ENCODE measurements at places on chromosomes 7 and 10.

GRCh38 chr10:44742248-44742647 is 168.9 kb upstream of the TMEM72 start:
- no peak for DNase-seq

GRCh38 chr7:128178611-128179010 is 62.5 kb upstream of the LEP start:
- no peak for DNase-seq

DNA sequence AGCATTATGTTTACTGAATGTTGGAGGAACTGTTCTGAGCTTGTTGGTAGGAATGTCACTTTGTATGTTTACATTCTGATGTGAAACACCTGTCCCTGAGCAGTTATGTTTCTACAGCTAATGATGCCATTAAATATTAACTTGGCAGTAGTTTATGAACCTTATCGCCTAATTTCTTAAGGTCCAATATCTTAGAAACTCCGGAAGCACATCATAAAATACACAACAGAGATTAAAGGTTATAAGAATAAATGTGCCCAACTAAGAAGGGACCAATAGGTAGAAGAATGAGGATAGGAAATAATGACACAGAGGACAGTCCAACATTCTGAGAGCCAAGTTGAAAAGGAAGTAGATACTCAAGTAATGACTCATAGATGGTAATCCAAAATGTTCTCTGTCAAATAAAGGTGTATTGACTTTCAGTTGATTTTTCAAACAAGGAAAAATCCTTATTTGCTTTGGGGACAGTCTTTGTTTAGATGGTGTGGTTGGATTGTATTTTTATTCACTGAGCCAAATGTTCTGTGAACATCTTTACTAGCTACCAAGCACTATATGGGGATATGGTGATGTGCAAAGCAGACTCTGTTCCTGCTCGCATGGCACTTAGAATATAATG is 31.9 kb downstream of the LCOR start:
- no peak for DNase-seq

- no peak for DNase-seq
Observed at GRCh38 chr10:43644252-43644651, 4.4 kb downstream of the ZNF32 start.

- no peak for DNase-seq
Observed at GRCh38 chr10:13648425-13648824, 61.7 kb downstream of the PRPF18 start.

DNA sequence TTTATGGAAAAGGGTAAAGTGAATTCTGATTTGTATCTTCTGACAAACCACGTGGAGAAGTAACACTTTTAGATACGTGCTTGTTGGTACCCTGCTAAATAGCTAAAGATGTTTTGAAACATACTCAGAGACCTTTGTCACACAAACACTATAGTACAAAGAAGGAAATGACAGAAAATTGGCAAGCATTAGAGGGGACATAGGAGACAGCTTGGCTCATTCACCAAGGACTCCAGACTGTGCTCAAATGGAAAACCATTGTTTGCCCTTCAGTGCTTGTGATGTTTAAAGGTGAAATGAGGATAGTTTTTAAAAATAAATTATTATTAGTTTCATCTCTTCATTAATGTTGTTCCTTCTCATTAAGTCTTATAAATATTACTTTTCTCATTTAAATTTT is 34.0 kb upstream of the CD36 start:
- no peak for DNase-seq

GRCh38 chr10:21727452-21728168 is 193.6 kb downstream of the MLLT10 start:
- no peak for DNase-seq

DNA sequence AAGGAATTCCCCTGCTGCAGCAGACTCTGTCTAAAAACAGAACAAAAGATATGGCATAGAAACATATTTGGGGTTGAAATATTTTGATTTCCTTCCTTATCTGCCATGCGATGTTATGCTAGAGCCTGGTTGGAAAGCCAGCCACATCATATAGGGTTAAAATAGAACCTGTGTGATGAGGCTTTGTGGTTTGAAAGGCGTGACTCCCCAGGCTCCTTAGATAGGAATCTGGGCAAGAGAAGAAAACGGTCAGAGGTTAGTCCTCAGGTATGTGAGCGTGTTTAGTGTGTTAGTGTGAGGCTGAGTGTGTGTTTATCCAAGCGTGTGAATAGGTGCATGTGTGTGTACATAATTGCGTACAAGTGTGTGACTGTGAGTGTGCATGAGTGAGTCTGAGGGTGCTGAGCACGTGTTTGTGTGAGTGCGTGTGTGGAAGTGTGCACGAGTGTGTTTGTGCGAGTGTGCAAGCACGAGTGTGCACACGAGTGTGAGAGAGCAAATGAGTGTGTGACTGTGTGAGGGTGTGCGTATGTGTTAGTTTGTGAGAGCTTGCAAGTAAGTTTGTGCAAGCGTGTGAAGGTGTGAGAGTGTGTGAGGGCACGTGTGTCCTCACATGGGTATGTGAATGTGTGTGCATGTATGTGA is 79.9 kb downstream of the COL26A1 start:
- no peak for DNase-seq

GRCh38 chr10:12350167-12350872 is 973 bp downstream of the CAMK1D start:
- peak; percentile 23 for DNase-seq

GRCh38 chr10:64211466-64211865 is 690.3 kb downstream of the REEP3 start:
- no peak for DNase-seq

DNA sequence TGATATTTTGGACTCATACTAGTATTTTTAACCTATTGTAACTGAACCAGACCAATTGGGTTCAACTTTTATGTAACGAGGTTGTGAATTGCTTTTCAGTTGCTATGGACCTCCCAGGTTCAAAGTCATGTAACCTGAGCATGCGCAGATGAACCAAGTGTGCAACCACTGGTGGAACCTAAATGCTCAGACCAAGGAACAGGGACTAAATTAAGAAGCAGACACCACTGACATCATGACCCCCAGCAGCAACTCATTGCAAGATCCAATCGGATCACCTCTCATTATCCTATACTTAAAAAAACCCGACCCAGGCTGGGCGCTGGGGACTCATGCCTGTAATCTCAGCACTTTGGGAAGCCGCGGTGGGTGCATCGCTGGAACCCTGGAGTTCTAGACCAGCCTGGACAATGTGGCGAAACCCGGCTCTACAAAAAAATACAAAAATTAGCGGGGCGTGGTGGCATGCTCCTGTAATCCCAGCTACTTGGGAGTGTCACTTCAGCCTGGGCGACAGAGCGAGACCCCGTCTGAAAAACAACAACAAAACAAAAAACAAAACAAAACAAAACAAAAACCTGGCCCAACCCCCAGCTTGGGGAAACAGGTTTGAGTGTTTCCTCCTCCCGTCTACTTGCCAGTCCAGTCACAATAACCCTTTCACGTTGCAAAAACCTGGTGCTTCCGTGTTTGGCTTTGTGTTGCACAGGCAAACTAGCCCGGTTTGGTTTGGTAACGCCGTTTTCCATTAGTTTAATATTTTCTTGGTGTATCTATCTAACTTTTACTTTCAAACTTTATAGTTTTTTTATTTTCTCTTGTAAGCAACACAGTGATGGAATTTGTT is 11.3 kb upstream of the ZNF518A start:
- no peak for DNase-seq

- DNase-seq, result no peak
Observed at GRCh38 chr7:87877366-87878040, 1.2 kb downstream of the DBF4 start.

DNA sequence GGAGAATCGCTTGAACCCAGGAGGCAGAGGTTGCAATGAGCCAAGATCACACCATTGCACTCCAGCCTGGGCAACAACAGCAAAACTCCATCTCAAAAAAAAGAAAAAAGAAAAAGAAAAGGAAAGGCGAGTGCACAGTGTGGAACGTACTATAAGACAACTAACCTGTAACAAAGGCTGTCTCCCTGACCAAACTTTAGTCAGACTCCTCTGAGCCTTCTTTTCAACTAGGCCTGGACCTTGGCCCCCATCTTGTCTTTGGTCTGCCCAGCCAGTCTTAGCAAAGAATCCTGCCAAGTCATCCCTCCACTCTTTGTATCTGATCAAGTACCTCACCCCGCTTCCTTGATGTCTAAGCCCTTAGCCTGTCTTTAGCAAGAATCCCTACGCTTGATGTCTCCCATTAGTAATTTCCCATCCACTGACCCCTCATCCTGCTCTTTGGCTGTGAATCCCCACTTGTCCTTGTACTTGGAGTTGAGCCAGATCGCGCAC is 68.9 kb upstream of the KDM7A start:
- no peak for DNase-seq

GRCh38 chr7:41882256-41882655 is 179.4 kb upstream of the INHBA start:
- no peak for DNase-seq

DNA sequence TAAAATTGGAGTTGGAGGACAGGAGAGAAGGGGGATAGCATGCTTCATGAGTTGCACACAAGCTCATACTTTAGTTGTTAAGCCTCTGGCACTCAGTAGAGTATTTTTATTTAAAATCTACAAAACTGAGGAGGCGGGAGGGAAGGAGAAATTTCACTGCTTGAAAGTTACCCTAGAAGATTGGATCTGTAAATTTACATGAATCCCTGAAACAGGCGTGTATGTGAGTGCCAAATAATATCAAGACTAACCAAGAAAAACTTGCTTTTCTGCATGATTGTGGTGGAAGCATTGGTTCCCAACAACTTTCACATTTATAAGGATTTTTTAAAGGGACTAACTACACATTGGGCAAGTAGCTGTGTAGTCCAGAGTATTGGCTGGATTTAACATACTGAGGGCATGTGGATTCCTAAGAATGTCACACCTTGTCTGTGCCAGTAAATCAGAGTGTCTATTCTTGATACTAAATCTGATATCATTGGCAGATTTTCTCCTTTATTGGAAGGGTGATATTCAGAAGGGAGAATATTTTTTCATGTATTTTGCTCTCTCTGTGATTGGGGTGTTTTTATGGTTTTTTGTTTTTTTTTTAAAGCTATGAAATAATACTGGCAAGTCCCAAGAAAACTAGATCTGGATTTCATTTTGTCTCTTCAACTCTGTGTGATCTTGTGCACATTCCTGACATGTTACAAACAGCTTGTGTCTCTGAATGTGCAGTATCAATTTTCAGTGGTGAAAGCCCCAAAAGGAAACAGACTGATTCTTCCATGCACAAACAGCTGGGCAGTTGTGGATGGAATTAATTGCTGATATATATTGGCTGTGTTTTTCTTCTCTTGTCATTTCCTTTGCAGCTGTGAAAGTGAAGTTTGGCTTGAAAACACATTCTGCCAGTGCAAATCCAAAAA is 67.2 kb downstream of the ADD3 start:
- no peak for DNase-seq

DNA sequence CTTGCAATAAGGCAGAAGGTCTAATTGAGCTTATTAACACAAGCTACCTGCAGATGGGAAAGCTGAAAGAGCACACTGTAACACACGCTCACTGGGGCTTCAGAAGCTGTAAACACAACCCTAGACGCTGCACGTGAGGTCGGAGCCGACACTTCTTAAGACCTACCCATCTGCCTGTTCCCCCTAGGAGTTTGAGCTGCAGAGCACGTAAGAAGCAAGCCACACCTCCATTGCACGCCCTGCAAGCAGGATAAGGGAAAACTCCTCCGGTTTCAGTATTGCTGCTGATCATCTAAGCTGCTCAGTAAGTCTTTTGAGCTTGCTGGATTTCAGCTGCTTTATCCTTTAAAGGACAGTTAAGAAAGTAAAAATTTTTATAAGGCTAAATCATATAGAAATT is 244.0 kb upstream of the ZWINT start:
- no peak for DNase-seq

GRCh38 chr10:97543025-97543546 is 29.5 kb upstream of the ANKRD2 start:
- peak; percentile 35 for DNase-seq

- no peak for DNase-seq
Observed at GRCh38 chr10:18157881-18158280, 17.7 kb downstream of the CACNB2 start.

GRCh38 chr10:82361256-82361655 is 486.3 kb downstream of the NRG3 start:
- DNase-seq, result no peak

DNA sequence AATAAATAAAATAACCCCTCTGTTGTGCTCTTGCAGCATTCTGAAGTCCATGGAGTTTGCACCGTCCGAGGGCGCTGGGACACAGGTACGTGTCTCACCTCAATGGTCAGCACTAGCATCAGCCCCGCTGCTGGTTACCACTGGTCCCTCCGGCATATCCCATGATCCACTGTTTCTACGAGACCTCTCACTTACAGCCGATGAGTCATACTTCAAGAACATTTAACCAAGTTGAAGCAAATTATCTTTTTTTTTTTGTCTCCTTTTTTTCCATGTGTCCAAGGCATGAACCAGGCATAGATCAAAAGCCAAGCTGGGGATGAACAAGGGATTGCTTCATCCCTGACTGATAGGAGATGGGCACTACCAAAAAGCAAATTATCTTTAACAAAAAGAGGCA is 92.9 kb upstream of the SH2B2 start:
- DNase-seq, result no peak

- no peak for DNase-seq
Observed at GRCh38 chr7:128422842-128423241, 13.1 kb upstream of the IMPDH1 start.

DNA sequence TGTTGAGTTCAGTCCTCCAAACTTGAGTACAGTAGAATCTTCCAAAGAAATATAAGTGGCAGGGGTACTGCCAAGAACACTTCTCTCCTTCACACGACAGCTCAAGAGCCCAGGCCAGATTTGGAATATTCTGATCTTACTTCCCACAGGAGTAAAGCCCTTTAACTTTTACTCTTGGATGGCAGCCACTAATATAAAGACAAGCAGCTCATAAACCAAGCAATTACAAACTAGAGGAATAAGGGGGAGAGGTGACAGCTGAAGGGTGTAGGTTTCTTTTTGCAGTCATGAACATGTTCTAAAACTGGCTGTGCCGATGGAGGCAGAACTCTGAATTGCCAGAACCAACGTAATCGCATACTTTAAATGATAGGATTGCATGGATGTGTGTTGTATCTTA is 74.8 kb downstream of the SVIL start:
- no peak for DNase-seq

DNA sequence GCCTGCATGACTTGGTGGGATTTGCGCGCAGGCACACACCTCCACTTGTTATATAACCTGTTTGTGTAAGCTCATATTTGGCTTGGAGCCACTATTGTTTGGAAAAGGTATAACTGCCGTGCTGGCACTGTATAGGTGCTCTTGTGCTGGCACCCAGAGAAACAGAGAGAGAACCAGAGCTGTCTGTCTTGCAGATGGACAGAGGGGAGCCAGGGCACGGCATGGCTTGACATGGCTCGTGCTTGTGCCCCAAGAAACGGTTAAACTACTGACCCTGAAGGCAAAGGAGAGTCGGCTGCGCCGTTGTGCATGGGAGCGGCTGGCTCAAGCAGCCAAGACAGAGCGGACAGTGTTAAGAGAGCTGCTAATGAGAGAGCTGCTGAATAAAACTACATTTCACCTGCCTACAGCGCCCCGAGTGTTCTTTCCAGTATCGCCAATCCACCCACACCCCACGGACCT is 23.2 kb downstream of the RAPGEF5 start:
- DNase-seq, result no peak

DNA sequence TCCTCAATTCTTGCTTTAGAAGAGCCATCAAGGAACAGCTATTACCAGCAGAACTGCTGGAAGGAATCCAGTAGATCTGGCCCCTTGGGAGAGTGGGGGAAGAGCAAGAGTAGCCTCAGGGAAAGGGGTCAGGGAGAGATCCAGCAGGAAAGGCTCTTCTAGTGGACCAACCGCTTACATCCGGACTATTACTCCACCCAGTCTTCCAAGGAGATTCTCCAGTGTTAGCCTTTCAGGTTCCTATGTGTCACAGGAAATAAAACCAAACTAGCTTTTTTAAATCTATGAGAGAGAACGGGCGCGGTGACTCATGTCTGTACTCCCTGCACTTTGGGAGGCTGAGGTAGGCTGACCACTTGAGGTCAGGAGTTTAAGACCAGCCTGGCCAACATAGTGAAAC is 34.3 kb downstream of the TET1 start:
- DNase-seq, result no peak
